Stimulated activated CD8-positive, alpha-beta memory T cell treated with anti-CD3 and anti-CD28 coated beads, Interleukin-7, amount 100 ng/mL, for 1 hour (primary cell): ENCODE measurements at places on chromosomes 7 and 10.

DNA sequence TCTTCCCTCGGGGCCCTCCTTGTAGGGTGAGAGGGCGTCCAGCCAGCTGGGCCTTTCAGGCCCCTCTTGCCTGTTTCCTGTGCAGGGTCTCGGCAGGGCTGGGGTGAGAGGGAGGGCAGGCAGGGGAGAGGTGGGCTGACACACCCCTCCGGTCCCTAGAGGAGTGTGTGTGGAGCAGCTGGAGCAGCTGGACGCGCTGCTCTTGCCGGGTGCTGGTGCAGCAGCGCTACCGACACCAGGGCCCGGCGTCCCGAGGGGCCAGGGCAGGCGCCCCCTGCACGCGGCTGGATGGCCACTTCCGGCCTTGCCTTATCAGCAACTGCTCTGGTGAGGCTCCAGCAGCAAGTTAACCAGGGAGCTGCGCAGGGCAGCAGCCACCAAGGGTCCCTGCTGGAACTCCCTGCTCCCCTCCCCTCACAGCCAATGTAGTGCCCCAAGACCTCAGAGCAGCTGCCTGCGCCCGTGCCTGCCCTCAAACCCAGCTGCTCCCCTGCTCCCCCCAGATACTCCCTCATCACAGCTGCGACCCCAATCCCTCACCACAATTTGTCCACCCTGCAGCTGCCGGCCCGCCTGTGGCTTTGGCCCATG, 15.7 kb upstream of the ZNF862 start:
- no peak for DNase-seq

GRCh38 chr10:4977025-4977424, 13.8 kb downstream of the AKR1C1 start:
- no peak for DNase-seq

- DNase-seq: no peak
Measured at GRCh38 chr10:132748545-132749370, 37.2 kb downstream of the NKX6-2 start.

GRCh38 chr10:20949967-20950366, 52.9 kb upstream of the NEBL start:
- DNase-seq: no peak

GRCh38 chr10:14371581-14371980, 40.9 kb upstream of the FRMD4A start:
- DNase-seq: no peak

DNA sequence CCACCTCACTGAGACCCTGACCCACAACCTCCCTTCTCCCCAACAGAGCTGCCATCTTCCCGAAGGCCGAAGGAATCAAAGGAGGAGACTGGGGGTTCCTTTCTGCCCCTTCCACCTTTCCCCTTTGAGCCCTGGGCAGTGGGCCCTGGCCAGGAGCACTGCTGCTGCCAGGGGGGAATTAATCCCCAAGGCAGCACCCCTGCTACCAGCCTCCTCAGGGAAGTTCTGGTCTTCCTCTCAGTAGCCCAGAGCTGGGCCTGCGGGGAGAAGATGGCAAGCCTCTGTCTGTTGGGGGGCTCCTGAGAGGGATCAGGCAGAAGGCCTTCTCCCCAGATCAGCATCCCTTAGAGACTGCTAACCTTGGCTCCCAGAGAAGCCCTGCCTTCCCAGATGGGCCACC, 25.5 kb downstream of the DPCD start:
- DNase-seq: no peak

GRCh38 chr10:30536578-30536977, 93.0 kb downstream of the LYZL2 start:
- no peak for DNase-seq

- DNase-seq: no peak
Measured at GRCh38 chr10:121154310-121154709, 303.1 kb downstream of the WDR11 start.

DNA sequence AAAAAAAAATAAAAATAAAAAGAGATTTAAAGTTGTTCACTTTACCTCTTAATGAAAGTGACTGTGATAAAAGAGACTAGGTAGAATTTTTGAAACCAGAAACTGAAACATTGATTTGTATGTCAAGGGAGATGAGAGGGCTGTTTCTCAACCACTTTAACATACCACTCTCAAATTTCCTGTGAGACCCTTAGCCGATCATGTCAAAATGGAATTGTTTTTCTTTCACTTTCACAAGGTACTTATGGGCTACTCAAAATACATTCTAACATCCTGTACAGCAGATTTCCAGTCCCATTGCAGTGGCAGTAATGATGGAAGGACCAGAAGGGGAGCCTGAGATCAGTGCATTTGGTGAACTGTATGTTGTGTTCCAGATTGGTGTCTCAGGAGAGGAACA, 261.2 kb downstream of the PPP1R3A start:
- no peak for DNase-seq

DNA sequence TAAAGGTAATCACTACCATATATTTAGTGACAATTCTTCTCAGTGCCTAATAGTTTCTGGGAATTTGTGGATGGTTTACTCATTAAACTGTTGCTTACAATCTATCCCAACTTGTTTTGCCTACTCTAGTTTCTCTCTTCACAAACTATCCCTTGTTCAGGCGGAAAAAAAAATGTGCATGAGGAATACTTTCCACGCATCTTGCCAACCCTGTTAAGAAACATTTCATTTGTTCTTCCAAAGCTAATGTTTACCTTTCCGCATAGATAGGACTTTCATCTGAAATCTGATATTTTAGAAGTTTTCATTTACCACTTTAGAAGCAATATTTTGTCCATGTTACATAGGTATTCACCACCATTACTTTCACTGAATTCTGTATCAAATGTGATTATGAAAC, 191.9 kb downstream of the MDFIC start:
- no peak for DNase-seq

GRCh38 chr10:53140506-53140905, 367.9 kb upstream of the MBL2 start:
- DNase-seq: no peak

- no peak for DNase-seq
Measured at GRCh38 chr10:100866575-100867098, 46.1 kb upstream of the SLF2 start.

GRCh38 chr7:115953592-115954255, 76.8 kb downstream of the TFEC start:
- DNase-seq: no peak

- no peak for DNase-seq
Measured at GRCh38 chr7:42493436-42494198, 256.6 kb upstream of the GLI3 start.

- no peak for DNase-seq
Measured at GRCh38 chr10:91311601-91312381, 91.3 kb downstream of the PCGF5 start.

- DNase-seq: no peak
Measured at GRCh38 chr10:57867241-57867640, 400.5 kb downstream of the IPMK start.
